Activated CD4-positive, alpha-beta T cell treated with anti-CD3 and anti-CD28 coated beads, Interleukin-2, amount 10 ng/mL, durations not matched to agents 7 days and 5 days (primary cell): ENCODE measurements at places on chromosomes 7 and 10.

- DNase-seq, result no peak
These were observed 8.2 kb upstream of the RET start for GRCh38 chr10:43068471-43069210.

- no peak for DNase-seq
These were observed 310.9 kb downstream of the CTNNA3 start for GRCh38 chr10:67385089-67385488.

DNA sequence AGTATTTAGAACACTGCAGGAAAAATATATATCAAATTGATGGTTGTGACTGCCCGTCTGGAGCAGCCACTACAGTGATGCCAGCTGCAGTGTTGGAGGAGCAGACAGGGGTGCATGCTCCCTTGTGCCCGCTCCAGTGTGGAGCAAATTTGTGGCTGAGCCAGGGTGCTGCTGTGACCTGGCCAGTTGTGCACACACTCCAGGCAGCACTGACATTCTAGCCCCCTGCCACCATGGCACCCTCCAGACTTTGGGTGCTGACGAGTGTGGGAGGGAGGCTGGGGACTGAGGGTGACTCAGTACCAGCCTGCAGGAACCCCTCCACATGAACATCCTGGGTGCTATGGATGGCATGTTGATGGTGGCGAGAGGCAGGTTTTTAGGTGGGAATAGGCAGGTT is 160.0 kb upstream of the PCDH15 start:
- no peak for DNase-seq

DNA sequence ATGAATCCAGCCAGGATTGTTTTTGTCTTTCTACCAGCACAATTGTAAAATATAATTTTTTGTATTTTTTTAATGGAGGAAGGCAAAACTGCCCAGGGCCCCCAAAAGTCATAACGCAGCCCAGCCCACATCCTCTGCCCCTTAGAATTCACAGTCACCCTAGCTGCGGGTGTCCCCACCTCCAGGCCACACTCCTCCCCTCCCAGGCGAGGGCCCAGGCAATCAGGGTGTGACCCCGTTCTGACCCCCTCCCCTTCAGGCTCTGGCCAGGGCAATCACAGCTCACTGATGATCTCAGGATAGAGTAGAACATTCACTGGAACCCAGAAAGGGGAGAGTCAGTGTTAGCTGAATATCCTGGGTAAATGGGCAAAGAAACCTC is 92.0 kb upstream of the MACROH2A2 start:
- DNase-seq, result no peak

DNA sequence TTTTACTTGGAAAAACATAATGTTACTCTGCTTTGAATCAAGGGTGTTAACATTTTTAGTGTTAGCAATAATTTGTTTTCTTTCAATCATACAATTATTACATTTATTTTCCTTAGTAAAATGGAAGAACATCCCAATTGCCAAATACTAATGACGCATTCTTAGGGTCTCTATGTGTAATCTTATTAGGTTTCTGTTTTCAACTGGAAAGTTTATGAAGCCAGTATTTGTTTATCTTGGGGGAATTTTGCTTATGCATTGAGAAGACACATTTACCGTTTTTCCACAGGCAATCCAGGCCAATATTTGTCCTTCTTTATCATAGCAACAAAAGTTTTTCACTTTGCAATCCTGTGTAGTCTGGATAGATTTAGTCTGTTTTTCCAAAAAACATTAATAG is 134.5 kb downstream of the CPED1 start:
- DNase-seq, result no peak

DNA sequence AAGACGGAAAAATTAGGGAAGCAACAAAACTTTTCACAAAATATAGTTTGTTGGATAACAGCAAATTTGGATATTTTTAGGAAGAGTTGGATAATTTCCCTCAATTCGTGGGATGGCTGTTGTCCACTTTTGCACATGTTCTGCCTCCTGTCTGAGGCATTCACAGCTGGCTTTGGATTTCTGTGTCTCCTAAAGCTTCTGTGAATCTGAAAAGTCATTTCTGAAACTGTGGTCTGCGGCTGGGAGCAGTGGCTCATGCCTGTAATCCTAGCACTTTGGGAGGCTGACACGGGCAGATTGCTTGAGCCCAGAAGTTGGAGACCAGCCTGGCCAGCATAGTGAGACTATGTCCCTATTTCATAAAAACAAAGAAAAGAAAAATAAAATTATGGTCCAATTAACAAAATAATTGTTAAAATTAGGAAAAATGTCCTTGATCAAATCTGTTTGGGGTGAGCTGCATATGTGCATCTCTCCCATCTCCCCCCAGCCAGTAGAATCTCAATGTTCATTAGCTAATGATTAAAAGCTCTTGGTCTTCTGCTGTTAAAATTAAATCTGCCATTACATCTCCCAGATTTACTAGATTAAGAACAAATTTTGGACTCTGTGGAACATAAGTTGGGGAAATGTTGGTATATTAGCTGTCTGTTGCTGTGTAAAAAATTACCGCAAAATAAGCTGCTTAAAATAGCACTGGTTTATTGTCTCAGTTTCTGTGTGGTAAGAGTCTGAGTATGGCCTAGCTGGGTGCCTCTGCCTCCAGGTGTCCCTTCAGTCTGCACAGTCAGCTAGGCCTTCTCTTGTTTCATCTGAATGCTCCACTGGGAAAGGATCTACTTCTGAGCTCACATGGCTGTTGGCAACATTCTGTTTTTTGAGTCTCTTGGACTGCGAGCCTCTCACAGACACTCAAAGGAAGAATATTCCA is 332.0 kb upstream of the FZD1 start:
- DNase-seq, result no peak

GRCh38 chr10:109961174-109962001 is 38.1 kb upstream of the XPNPEP1 start:
- DNase-seq, result no peak
